H7 (cell line): ENCODE measurements at places on chromosomes 3 and 15. TPM values are rescaled to one million over a fixed set of nuclear protein-coding genes. Genes with fewer than 3 reads are reported as not detected.

Gene SNX22
- total RNA-seq, result 1.7 and 2.1 TPM in 2 replicates

Gene PLAAT1
- 3.7 and 4.5 TPM in 2 replicates for total RNA-seq

Gene CCR9
- total RNA-seq, result not detected in 2 replicates

Gene SUSD5
- total RNA-seq, result 0.59 TPM in 2 replicates

Gene C3orf49
- total RNA-seq, result not detected in 2 replicates

Gene CSPG4
- 4.3 and 5.0 TPM in 2 replicates for total RNA-seq

Gene SNTN
- total RNA-seq, result not detected in 2 replicates

Gene PPARG
- total RNA-seq, result 0.62 and 1.6 TPM in 2 replicates

Gene SPTBN5
- total RNA-seq, result 0.17 and 0.55 TPM in 2 replicates

Gene CCR3
- not detected in 2 replicates for total RNA-seq

Gene TM4SF1
- 0.07 TPM in 1 of 2 replicates, not detected in the other for total RNA-seq

Gene TM6SF1
- 0.62 and 0.63 TPM in 2 replicates for total RNA-seq

Gene GOLGA8S
- total RNA-seq, result not detected in 2 replicates

Gene CMC1
- 19.2 and 30.9 TPM in 2 replicates for total RNA-seq

Gene IQCH
- 1.3 and 2.2 TPM in 2 replicates for total RNA-seq

Gene DUOX1
- total RNA-seq, result 0.24 and 0.37 TPM in 2 replicates

Gene BNC1
- 0.03 TPM in 1 of 2 replicates, not detected in the other for total RNA-seq

Gene UACA
- total RNA-seq, result 21.1 and 29.2 TPM in 2 replicates

Gene NLGN1
- total RNA-seq, result 7.1 and 8.8 TPM in 2 replicates

Gene NTRK3
- 2.3 and 3.5 TPM in 2 replicates for total RNA-seq

Gene AADACL2
- not detected in 2 replicates for total RNA-seq
